Mesendoderm (in vitro differentiated cells): ENCODE measurements at places on chromosomes 7 and 10.

DNA sequence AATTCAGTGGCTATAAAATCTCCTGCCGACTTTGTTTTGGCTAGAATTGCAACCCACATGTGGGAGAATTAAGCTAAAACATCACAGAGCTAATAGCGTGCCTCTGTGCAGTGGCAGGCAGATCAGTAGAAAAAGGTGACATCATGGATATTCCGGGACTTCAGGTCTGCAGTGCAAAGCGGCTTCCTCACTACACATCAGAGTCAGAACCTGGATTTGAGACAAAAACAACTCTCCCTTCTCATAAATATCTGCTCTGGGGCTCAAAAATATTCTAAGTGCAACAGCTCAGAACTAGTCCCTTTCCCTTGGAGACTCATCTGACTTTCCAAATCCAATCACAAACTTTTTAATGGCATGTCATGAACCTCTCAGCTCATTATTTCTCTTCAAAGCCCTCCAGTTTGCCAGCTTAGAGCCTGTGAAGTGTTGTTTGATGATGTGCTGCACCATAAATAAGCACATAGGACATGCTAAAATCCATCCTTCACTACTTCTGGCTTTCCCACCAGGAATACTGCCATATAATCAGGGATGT lies 337.1 kb downstream of the RNLS start:
- DNase-seq: no peak

DNA sequence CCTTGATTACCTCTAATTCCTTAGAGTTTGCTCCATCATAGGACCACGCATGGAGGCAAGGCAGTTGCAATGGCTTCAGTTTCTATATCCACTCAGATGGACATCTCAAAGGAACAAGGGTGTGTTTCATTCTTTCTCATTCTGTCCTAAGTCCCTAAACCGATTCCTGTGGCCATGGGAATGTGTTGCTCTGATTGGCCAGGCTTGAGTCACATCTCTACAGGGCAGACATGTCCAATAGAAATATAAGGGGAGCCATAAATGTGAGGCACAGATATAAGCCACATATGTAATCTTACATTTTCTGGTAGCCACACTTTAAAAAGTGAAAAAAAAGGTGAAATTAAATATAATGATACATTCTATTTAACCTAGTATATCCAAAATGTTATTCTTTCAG lies 16.9 kb upstream of the DLD start:
- no peak for DNase-seq

DNA sequence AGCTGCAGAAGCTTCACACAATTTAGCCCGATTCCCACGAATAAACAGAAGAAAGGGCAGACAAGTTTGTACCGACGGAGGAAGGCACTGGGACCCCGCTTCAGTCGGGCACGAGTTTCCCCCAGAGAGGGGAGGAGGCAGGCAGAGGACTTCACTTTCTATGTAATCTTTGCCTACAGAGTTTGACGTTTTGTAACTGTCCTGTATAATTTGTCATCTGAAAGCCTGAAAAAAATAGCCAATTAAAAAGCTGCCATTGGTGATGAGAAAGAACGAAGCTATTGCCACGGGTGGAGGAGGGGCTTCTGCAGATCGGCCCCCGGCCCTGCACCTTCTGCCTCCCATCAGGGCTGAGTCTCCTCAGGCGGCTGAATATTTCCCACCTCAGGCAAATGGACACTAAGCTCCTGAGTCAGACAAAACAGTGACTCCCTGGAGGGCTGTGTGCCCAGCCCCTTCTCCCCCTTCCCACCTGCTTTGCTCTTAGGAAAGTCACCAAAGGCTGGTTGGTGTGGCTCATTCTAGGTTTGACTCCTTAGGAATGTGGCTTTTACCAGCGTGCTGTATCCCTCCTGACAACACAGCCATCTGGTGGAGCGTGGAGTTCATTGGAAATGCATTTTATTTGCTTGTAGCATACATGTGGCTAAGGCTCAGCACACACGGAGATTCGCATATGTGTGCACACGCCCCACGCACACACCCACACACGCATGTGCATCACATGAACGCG lies 117.4 kb downstream of the VIPR2 start:
- peak; percentile 31 for DNase-seq

DNA sequence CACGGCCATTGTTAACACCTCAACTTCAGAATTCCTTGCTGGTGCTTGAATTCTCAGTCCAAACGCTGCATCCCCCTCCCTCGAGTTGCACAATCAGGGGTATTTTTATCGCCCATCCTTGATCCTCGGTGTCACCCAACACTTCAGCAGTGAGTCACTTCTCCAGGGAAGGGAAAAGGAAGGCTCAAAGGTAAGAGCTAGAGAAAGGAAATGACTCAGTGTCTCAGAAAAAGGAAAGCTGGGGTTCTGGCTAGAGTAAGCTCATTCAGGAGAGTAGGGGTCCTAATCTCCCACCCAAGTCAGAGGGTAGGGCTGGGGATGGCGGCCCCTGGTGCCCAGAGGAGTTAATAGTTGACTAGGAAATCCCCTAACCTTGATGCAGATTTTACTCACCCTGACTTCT lies 39.8 kb upstream of the TRIM8 start:
- peak; percentile 86 for DNase-seq

DNA sequence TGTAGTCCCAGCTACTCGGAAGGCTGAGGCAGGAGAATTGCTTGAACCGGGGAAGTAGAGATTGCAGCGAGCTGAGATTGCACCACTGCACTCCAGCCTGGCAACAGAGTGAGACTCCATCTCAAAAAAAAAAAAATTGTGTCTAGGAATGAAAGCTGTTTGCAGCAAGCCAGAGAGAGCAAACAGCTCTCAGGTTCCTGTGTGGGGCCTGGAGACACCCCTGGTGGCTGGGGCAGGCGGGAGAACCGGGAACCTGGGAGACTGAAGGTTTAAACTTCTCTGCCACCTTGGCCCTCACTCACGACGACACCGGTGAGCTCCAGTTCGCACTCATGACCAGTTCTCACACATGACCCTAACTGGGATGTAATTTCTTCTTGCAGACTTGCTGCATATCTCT lies 13.2 kb upstream of the UNCX start:
- no peak for DNase-seq
